SJCRH30 (cell line): ENCODE measurements at places on chromosomes 7 and 10. TPM values are rescaled to one million over a fixed set of nuclear protein-coding genes. Genes with fewer than 3 reads are reported as not detected.
A peak's percentile ranks its signal among the peaks of the same experiment; 100 is the strongest.

- DNase-seq: no peak
- H3K4me1 ChIP-seq: no peaks in the 10 kb centered on the region
- H3K27me3 ChIP-seq: no peaks in the 10 kb centered on the region
- H3K36me3 ChIP-seq: no peaks in the 10 kb centered on the region
Observed at GRCh38 chr7:53218730-53219504, 183.5 kb downstream of the POM121L12 start.

- H3K4me3 ChIP-seq: peak overlapping the region; percentile 51
- H3K27me3 ChIP-seq: no peaks in the 10 kb centered on the region
- peak; percentile 77 for DNase-seq
- no peaks in the 10 kb centered on the region for H3K36me3 ChIP-seq
Observed at GRCh38 chr10:17029581-17030271, 99.9 kb downstream of the CUBN start.

BTBD16 gene
- not detected in 2 replicates for total RNA-seq

SNX10 gene
- total RNA-seq: not detected in 2 replicates

DNA sequence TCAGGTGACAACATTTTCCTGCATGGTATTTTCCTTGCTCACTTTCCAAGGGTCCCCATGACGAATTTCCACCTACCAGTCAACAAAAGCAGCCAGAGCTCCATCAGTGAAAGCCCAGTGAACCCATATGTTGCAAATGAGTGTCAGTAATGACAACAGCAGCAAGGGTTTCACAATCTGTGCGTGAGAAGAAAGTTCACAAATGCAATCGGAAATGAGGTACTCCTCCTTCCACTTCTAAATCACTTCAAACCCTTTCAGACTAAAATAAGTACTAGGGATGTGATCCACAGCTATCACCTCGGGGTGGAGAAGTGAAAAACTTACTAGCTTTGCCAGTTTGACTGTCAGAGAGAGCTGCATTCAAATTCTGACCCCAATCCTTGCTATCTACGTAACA is 55.6 kb upstream of the BET1 start:
- H3K27me3 ChIP-seq: no peaks in the 10 kb centered on the region
- no peak overlapping the region for H3K4me3 ChIP-seq
- peaks cover 12% of the 10 kb centered on the region for H3K4me1 ChIP-seq
- DNase-seq: no peak
- H3K36me3 ChIP-seq: no peaks in the 10 kb centered on the region
- H3K27ac ChIP-seq: no peak overlapping the region

GRCh38 chr10:95289003-95289920 is 1.5 kb downstream of the PDLIM1 start:
- H3K27me3 ChIP-seq: no peaks in the 10 kb centered on the region
- H3K4me1 ChIP-seq: no peaks in the 10 kb centered on the region
- H3K36me3 ChIP-seq: no peaks in the 10 kb centered on the region
- no peak for DNase-seq
- H3K4me3 ChIP-seq: no peak overlapping the region
- H3K27ac ChIP-seq: no peak overlapping the region

DNA sequence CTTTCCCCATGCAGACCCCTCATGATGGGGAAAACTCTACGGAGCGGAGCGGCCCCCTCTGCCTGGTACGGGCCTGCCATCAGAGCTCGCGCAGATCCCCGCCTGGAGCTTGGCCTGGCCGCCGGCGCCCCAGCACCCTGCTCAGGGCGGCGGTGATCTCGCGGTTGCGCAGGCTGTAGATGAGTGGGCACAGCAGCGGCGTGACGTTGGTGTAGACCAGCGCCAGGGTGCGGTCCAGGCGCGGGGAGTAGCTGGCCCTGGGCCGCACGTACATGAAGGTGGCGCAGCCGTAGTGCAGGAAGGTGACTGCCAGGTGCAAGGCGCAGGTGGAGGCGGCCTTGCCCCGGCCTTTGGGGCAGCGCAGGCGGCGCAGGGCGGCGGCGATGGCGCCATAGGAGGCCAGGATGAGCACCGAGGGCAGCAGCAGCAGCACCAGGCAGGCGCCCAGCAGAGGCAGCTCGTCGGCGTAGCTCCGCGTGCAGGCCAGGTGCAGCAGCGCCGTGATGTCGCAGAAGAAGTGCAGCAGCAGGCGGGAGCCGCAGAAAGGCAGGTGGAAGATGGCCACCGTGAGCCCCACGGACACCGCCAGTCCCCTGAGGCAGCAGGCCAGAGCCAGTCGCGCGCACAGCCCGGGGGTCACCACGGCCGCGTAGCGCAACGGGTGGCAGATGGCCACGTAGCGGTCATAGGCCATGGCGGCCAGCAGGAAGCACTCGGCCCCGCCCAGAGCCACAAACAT is 33.4 kb downstream of the TAS2R41 start:
- H3K36me3 ChIP-seq: no peaks in the 10 kb centered on the region
- no peak overlapping the region for H3K27ac ChIP-seq
- no peak overlapping the region for H3K4me3 ChIP-seq
- H3K4me1 ChIP-seq: no peaks in the 10 kb centered on the region
- H3K27me3 ChIP-seq: no peaks in the 10 kb centered on the region
